Breast epithelium (tissue), 4 donors: ENCODE measurements at places on chromosomes 16 and 17.

DNA sequence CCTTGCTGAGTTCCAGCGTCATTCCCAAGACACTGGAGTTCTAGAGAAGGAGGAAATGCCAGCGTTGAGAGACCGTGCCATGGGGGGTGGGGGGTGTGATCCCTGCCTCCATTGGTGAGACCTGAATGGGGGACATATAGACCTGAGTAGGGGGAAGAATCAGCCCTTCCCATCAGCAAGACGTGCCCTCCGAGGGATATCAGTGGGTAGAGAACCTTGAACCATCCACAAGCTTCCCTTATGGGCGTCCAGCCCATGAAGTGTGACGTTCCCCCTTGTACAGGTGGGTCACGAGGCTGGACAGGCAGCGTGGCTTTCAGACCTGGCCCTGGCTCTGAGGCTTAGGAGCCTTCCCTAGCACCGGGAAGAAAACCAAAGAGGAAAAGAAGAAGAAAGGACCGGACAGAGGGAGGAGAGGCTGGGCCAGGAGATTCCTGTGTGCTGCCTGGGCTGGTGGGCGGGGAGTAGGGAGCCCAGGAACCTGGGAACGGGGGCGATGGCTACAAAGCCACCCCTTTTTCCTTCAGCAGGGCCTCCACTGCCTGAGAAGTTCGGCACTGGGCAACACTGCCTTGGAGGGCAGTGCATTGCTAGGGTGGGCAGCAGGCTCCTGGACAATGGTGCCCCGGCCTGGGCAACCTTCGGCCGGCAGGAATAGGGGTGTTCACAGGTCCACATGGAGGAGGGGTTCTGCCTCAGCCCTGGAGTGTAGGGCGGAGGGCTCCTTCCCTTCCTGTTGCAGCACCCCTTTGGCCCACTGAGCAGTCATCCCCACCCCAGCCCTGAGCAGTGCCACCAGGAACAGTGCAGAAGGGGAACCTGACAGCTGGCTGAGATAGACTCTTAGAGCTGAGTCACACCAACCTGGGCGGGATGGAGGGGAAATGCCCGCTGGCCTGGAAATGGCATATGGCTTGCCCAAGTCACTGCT is 7.2 kb downstream of the RAB11FIP4 start:
- H3K27ac ChIP-seq, result no peak overlapping the region
- no peak for DNase-seq
- H3K27me3 ChIP-seq, result no peaks in the 10 kb centered on the region
- no peaks in the 10 kb centered on the region for H3K36me3 ChIP-seq

DNA sequence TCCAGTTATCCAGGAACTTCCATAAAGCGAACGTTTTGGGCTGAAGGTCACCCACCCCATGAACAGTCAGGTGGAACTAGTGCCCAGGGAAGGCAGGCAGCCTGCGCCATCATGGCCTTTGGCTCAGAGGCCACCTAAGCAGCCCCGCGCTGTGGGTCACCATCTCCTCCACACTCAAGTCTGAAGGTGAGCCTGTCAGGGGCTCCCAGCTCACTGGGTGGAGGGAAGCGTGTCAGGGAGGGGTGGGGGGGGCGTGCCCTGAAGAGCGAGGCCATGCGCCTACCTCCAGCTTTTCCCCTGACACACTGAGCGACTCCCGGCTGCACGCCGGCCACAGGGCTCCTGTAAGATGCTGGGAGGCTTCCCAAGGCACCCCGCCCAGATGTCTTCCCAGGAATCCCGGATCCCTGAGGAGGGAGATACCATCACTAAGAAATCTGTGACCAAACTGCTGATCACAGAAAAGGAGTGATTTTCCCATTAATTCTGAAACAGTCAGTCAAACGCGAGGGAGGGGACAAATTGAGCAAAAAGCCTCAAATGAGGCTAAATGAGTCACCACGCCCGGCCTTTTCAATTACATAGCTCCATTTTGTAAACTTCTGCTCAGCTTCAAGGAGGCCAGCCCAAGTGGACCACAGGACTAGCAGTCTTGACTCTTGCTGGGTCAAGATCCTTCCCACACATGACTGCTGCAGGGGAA is 26.5 kb upstream of the SLC25A19 start:
- no peaks in the 10 kb centered on the region for H3K36me3 ChIP-seq
- H3K4me3 ChIP-seq, result no peak overlapping the region
- H3K27ac ChIP-seq, result no peak overlapping the region
- no peaks in the 10 kb centered on the region for H3K27me3 ChIP-seq
- DNase-seq, result no peak
- no peaks in the 10 kb centered on the region for H3K4me1 ChIP-seq

DNA sequence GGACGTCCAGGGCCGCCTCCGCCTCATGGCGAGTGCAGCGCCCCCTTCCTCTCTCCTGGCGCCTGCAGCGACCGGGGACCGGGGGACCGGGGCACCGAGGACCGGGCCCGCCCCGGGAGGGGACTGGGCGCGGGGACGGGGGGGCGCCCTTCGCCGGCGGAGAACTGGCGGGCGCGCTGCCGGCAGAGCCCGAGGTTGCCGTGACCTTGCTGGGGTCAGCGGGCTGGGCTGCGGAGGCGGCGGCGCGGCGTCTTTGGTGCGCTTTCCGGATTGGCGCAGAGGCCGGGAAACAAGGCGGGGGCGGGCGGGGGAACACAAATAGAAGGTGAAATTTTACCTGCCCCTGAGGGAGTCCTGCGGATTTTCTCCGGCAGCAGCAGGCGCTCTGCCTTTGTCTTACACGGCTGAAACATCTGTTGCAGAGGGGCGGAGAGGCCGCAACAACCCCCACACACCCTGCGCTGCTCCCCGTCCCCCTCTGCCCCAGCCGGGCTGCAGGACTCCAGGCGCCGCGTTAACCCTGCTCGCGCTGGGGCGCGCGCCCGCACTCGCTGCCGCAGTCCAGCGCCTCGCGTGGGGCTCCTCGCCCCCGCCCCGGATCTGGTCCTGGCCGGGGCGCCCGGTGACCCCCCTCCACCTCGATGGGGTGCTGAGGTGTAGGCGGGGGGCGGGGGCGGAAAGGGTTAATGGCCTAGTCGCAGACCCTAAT is 53.5 kb downstream of the SREBF1 start:
- H3K4me3 ChIP-seq, result peak overlapping the region; percentile 47
- no peaks in the 10 kb centered on the region for H3K36me3 ChIP-seq
- peaks cover 15% of the 10 kb centered on the region for H3K4me1 ChIP-seq
- no peaks in the 10 kb centered on the region for H3K27me3 ChIP-seq

GRCh38 chr16:27208081-27208680 is 4.9 kb downstream of the KDM8 start:
- H3K36me3 ChIP-seq, result no peaks in the 10 kb centered on the region
- no peaks in the 10 kb centered on the region for H3K4me1 ChIP-seq
- H3K27me3 ChIP-seq, result no peaks in the 10 kb centered on the region
- DNase-seq, result no peak
- no peak overlapping the region for H3K4me3 ChIP-seq

GRCh38 chr16:11016993-11017392 is 72.6 kb downstream of the CLEC16A start:
- H3K4me1 ChIP-seq, result no peaks in the 10 kb centered on the region
- H3K27me3 ChIP-seq, result no peaks in the 10 kb centered on the region
- no peak overlapping the region for H3K4me3 ChIP-seq
- DNase-seq, result no peak
- H3K27ac ChIP-seq, result no peak overlapping the region

- no peak for DNase-seq
- H3K27me3 ChIP-seq, result peaks cover 38% of the 10 kb centered on the region
- H3K4me1 ChIP-seq, result no peaks in the 10 kb centered on the region
- no peak overlapping the region for H3K27ac ChIP-seq
- no peaks in the 10 kb centered on the region for H3K36me3 ChIP-seq
- H3K4me3 ChIP-seq, result no peak overlapping the region
Measured at GRCh38 chr16:89175280-89176146, 4.0 kb downstream of the CDH15 start.

GRCh38 chr17:28270926-28271325 is 48.1 kb upstream of the TMEM97 start:
- H3K36me3 ChIP-seq, result no peaks in the 10 kb centered on the region
- H3K4me1 ChIP-seq, result no peaks in the 10 kb centered on the region
- no peak for DNase-seq
- no peak overlapping the region for H3K27ac ChIP-seq
- H3K27me3 ChIP-seq, result no peaks in the 10 kb centered on the region

DNA sequence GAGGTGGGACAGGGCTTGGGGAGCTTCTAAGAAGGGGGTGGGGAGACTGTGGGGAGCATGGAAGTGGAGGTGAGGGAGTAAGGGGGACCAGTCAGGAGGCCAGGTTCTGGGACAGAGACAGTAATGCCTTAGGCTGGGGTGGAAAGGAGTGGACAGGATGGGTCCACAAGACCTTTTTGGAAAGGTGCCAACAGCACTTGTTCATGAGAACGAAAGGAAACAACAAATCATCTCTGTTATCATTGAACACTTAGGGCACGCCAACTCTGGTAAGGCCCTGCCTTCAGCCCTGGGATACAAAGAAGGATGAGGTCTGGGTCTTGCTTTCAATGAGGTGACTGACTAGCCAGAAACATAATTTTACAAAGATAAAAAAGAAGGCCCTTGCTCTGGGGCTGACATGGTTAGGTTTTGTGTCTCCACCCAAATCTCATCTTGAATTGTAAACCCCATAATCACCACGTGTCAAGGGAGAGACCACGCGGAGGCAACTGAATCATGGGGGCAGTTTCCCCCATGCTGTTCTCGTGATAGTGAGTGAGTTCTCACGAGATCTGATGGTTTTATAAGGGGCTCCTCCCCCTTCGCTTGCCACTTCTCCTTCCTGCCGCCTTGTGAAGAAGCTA is 113.8 kb downstream of the SLC39A11 start:
- H3K27ac ChIP-seq, result no peak overlapping the region
- no peak overlapping the region for H3K4me3 ChIP-seq
- H3K27me3 ChIP-seq, result no peaks in the 10 kb centered on the region
- H3K36me3 ChIP-seq, result no peaks in the 10 kb centered on the region
- H3K4me1 ChIP-seq, result peaks cover 8% of the 10 kb centered on the region
- no peak for DNase-seq

- no peak overlapping the region for H3K27ac ChIP-seq
- H3K4me1 ChIP-seq, result no peaks in the 10 kb centered on the region
- no peak for DNase-seq
- no peak overlapping the region for H3K4me3 ChIP-seq
- no peaks in the 10 kb centered on the region for H3K27me3 ChIP-seq
- no peaks in the 10 kb centered on the region for H3K36me3 ChIP-seq
Measured at GRCh38 chr16:73996624-73997339, 299.8 kb upstream of the PSMD7 start.

- no peak for DNase-seq
- H3K27me3 ChIP-seq, result no peaks in the 10 kb centered on the region
- H3K36me3 ChIP-seq, result peaks cover 3% of the 10 kb centered on the region
- H3K27ac ChIP-seq, result no peak overlapping the region
Measured at GRCh38 chr17:82055023-82055964, 3.6 kb downstream of the GPS1 start.

- DNase-seq, result no peak
- no peaks in the 10 kb centered on the region for H3K36me3 ChIP-seq
- peak overlapping the region; percentile 93 for H3K27ac ChIP-seq
- H3K27me3 ChIP-seq, result no peaks in the 10 kb centered on the region
Measured at GRCh38 chr17:50110591-50111349, 15.6 kb downstream of the PDK2 start.

DNA sequence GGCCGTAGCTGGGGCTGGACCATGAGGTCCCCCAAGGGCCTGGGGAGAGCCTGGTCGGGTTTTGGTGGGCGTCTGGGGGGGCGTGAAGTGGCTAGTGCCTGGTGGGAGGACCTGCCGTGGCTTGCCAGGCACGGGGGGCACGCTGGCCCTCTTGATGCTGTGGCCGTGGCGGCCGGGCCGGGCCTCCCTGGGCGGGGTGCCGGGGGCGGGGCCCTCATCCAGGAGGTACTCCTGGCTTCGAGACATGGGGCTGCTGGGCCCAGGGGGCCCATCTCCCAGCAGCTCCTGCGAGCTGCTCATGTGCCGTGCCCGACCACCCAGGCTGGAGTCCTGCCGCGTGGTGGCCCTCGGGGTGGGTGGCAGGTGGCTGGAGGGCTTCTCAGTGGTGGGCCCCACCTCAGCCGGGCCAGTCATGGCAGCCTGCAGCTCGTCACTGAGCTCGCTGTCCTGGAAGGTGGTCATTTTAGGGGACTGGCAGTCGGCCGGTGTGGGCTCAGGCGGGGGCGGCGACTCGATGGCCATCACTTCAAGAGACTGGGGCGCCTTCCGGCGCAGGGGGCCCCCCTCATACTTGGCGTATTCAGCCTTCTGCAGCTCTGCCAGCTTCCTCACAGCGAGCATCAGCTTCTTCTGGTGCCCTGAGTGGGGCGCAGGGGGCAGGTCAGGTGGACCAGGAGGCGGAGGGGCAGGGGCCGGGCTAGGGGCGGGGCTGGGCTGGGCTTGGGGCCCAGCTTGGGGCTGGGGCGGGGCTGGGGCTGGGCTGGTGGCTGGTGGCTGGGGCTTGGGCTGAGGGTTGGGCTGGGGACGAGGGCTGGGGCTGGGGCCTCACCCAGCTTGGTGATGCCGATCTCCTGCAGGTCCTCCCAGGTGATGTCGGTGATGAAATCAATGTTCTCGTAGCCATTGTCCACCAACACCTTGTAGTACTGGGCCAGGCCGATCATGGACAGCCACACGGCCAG is 15.2 kb downstream of the CASKIN1 start:
- no peak overlapping the region for H3K27ac ChIP-seq
- H3K4me1 ChIP-seq, result no peaks in the 10 kb centered on the region

- no peak for DNase-seq
- no peak overlapping the region for H3K4me3 ChIP-seq
- no peaks in the 10 kb centered on the region for H3K27me3 ChIP-seq
- no peaks in the 10 kb centered on the region for H3K4me1 ChIP-seq
Measured at GRCh38 chr16:78045865-78046581, 23.7 kb downstream of the CLEC3A start.

GRCh38 chr17:63821804-63822203 is 5.4 kb upstream of the PSMC5 start:
- H3K36me3 ChIP-seq, result peaks cover 31% of the 10 kb centered on the region
- peaks cover 7% of the 10 kb centered on the region for H3K4me1 ChIP-seq
- no peak for DNase-seq
- H3K27me3 ChIP-seq, result no peaks in the 10 kb centered on the region
- H3K27ac ChIP-seq, result no peak overlapping the region

DNA sequence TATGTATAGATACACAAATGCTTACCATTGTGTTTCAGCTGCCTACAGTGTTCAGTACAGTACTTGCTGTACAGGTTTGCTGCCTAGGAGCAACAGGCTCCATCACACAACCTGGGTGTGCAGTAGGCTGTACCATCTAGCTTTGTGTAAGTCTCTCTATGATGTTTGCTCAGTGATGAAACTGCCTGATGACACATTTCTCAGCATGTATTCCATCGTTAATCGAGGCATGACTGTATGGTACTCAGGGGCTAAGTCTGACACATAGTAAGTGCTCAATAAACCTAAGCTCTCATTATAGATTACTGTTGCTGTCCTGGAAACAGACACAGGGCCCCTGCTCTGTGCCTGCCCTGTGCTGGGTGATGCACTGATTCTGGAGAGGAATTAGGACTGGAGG is 18.1 kb downstream of the KCNJ12 start:
- H3K27ac ChIP-seq, result no peak overlapping the region
- H3K4me3 ChIP-seq, result no peak overlapping the region
- no peak for DNase-seq
- H3K4me1 ChIP-seq, result no peaks in the 10 kb centered on the region
- no peaks in the 10 kb centered on the region for H3K36me3 ChIP-seq
- H3K27me3 ChIP-seq, result no peaks in the 10 kb centered on the region

- no peak overlapping the region for H3K4me3 ChIP-seq
- no peaks in the 10 kb centered on the region for H3K4me1 ChIP-seq
- H3K36me3 ChIP-seq, result no peaks in the 10 kb centered on the region
- H3K27me3 ChIP-seq, result no peaks in the 10 kb centered on the region
Measured at GRCh38 chr16:48340054-48340453, 45.2 kb downstream of the SIAH1 start.
